Activated T-helper 1 cell treated with anti-CD3 and anti-CD28 coated beads, Interleukin-2, amount 50 U/mL, for 16 hours (primary cell): ENCODE measurements at places on chromosomes 4 and X.

GRCh38 chr4:154416190-154416547, 75.4 kb downstream of the DCHS2 start:
- no peak for DNase-seq

DNA sequence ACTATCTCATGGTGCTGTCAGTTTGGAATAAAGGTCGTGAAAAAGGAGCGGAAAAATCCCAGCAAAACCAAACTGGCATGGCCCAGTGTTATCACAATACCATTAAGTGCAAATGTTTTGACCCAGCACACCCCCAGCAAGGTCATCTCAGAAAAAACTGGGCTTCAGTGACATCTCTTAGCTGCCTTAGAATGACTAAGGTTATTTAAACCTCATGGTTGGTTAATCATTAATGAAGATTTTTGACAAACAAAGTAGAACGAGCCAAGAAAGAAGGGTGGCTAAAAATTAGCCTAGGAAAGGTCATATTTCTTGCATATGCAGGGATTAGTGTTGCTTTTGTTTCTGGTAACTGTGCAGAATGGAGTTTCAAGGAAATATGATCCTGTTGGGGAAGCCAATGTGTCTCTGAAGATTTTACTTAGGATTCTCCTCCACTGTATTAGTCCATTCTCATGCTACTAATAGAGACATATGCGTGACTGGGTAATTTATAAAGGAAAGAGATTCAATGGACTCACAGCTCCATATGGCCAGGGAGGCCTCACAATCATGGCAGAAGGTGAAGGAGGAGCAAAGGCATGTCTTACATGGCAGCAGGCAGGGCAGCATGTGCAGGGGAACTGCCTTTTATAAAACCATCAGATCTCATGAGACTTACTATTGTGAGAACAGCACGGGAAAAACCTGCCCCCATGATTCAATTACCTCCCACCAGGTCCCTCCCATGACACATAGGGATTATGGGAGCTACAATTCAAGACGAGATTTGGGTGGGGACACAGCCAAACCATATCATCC, 83.5 kb downstream of the CHRNA9 start:
- DNase-seq, result no peak

GRCh38 chr4:30396772-30397475, 323.2 kb upstream of the PCDH7 start:
- no peak for DNase-seq

DNA sequence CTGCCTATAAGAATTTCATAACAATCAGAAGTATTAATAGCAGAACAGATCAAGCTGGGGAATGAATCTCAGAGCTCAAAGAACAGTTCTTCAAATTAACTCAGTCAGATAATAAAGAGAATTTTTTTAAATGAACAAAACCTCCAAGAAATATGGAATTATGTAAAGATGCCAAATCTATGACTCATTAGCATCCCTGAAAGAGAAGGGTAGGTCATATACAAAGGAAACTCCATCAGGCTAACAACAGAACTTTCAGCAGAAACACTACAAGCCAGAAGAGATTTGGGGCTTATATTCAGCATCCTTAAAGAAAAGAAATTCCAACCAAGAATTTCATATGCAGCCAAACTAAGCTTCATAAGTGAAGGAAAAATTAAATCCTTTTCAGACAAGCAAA, 28.6 kb downstream of the CBR4 start:
- no peak for DNase-seq

DNA sequence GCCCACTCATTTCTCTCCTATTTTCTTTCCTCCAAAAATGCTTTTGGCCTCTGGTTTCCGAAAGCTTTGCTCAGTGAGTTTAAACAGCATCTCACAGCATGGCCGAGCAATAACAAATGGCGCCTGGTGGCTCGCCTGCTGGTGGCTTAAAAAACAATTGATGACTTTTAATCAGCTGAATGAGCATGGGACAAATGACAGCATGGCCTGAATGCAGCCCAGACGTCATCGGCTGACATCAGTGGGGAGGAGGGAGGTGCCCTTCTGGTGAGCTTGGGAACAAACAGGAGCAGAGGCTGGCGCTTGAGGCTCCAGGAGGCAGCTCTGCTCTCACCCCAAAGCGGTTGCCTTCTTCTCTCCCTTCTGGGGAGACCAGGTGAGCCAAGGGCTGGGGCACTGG, 286.4 kb downstream of the BCOR start:
- DNase-seq, result no peak

- no peak for DNase-seq
These were observed 3.4 kb downstream of the CPLX1 start for GRCh38 chr4:822361-823175.

GRCh38 chr4:55255179-55255578, 90.9 kb upstream of the SRD5A3 start:
- DNase-seq, result no peak

DNA sequence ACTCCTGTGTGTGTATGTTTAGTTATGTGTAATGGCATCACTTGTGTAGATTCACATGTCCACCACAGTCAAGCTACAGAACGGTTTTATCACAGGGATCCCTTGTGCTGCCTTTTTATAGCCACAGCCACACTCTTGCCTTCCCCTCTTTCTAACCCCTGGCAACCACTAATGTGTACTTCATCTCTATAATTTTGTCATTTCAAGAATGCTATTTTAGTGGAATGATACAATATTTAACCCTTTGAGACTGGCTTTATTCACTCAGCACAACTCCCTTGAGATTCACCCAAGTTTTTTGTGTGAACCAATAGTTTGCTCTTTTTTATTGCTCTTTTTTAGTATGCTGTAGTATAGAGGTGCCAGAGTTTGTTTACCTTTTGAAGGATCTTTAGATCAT, 112.1 kb downstream of the CDKL5 start:
- no peak for DNase-seq

- DNase-seq, result no peak
These were observed 5.5 kb upstream of the WFS1 start for GRCh38 chr4:6264225-6264540.

DNA sequence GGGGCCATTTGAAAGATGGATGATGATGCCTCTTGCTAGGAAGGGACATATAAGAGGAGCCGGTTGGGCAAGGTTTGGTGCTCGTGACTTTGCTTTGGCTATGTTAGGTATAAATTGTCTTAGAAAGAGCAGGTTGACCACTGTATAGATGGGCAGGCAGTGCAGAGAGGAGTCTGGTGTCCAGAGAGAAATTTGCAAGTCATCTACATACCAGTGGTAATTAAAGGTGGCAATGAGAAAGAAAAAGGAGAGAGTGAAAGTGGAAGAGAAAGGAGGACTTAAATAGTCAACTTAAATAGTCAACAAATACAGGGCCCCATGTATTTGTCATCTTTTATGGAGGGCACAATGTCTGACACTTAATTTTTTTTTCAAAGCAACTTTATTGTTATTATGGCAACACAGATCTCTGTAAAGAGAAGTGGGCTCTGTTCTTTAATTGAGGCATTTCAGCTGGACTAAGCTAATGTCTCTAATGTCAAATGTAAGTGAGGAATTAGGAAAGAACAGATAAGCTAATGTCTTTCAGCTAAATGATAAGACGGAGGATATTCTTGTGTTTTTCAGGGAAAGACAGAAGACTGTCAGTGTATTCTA, 75.4 kb upstream of the ANXA3 start:
- no peak for DNase-seq

- no peak for DNase-seq
These were observed 9.4 kb upstream of the PAK3 start for GRCh38 chrX:111086591-111087006.

- DNase-seq, result no peak
These were observed 260.9 kb downstream of the SLC7A11 start for GRCh38 chr4:137981277-137981676.

DNA sequence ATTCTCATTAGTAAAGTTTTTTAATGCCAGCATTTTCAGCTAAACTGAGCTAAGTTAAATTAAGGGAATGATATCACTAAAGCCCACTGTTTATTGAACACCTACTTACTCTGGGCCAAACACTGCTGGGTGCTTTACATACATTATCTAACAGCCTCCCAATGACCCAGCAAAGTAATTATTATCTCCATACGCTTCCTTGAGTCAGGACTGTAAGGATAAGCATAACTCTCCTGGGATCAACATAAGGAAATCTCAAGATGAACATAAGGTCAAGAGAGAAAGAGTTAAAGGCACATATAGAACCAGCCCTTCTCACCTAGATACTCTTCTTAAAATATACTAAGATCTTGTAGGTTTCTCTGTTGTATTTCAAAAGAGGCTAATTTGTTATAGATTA, 13.7 kb downstream of the BMX start:
- DNase-seq, result no peak

- no peak for DNase-seq
These were observed 369.7 kb upstream of the TRAM1L1 start for GRCh38 chr4:117455088-117455487.
